ENCODE measurements at places on chromosomes 11 and 22. TPM values are rescaled to one million over a fixed set of nuclear protein-coding genes. Genes with fewer than 3 reads are reported as not detected.
A peak's percentile ranks its signal among the peaks of the same experiment; 100 is the strongest.

- H3K4me1 ChIP-seq, result no peaks in the 10 kb centered on the region
- no peaks in the 10 kb centered on the region for H3K36me3 ChIP-seq
- H3K27me3 ChIP-seq, result no peaks in the 10 kb centered on the region
- no peak overlapping the region for H3K27ac ChIP-seq
- no peak overlapping the region for H3K4me3 ChIP-seq
- no peak for DNase-seq
Measured at GRCh38 chr11:119983816-119984215, 154.1 kb downstream of the TRIM29 start.

DNA sequence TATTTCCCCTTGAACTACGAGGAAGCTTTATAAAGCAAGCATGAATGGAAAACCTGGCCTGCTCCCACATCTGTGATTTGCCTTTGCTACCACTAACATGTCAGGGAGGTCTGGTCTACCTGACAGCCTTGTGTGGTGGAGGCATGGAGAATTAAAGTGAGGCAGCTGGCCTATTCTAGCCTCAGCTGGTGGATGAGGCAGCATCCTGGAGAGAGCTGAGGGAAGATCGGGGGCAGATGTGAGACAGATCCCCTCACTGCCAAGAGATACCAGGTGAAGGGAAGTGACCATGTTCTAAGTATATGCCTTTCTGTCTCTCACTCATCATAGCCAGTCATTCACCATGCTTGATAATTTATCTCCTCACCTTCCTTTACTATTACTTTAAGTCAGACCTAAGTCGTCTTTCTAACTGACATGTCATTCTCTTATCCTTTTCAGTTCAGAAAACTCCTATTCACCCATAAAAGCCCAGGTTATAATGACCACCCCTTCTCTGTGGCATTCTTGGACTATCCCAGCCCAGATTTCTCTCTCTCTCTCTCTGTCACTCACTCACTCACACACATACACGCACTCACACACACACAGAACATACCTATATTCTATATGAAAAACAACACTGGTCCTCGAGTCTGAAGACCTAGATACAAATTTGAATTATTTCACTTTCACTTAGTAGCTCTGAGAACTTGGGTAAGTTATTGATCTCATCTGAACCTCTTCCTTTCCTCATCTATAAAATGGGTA, 90.7 kb downstream of the CSNK2A3 start:
- H3K36me3 ChIP-seq, result no peaks in the 10 kb centered on the region
- H3K4me3 ChIP-seq, result no peak overlapping the region
- H3K27ac ChIP-seq, result no peak overlapping the region
- DNase-seq, result no peak

GRCh38 chr11:128095466-128095981, 491.8 kb downstream of the ETS1 start:
- no peaks in the 10 kb centered on the region for H3K36me3 ChIP-seq
- no peak overlapping the region for H3K4me3 ChIP-seq
- no peak for DNase-seq
- no peaks in the 10 kb centered on the region for H3K27me3 ChIP-seq
- no peaks in the 10 kb centered on the region for H3K4me1 ChIP-seq

- DNase-seq, result peak; percentile 75
- no peak overlapping the region for H3K4me3 ChIP-seq
- H3K27ac ChIP-seq, result no peak overlapping the region
- H3K27me3 ChIP-seq, result no peaks in the 10 kb centered on the region
- no peaks in the 10 kb centered on the region for H3K36me3 ChIP-seq
Measured at GRCh38 chr11:75492181-75492820, 33.4 kb downstream of the GDPD5 start.

DNA sequence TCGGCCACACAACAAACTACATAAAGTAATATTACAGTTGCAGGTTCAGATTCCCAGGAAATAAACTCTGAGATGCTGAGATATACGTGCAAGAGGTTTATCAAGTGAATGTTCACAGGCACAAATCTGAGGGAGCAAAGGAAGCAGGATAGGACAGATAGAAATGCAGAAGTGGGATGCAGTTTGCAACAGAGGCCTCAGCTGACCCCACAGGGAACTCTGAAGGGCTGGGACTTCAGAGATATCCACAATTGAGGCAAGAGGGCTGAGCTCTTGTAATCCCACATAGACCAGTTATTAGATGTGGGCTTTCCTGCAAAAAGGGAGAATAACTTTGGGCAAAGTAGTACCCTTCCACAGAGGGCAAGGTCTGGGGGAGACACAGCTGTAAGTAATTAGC, 25.4 kb upstream of the ARHGAP20 start:
- no peaks in the 10 kb centered on the region for H3K27me3 ChIP-seq
- H3K36me3 ChIP-seq, result no peaks in the 10 kb centered on the region
- no peak overlapping the region for H3K4me3 ChIP-seq

Gene RFPL3
- not detected for total RNA-seq

Gene CECR2
- total RNA-seq, result 154 TPM

Gene PRAME
- 0.31 TPM for total RNA-seq

Gene APOL3
- 0.13 TPM for total RNA-seq
